ENCODE measurements at places on chromosomes 1 and 21.

GRCh38 chr1:31795801-31796621 is 19.8 kb downstream of the SPOCD1 start:
- no peak for DNase-seq

- no peak for DNase-seq
These were observed 1.2 kb upstream of the EPHA10 start for GRCh38 chr1:37765916-37766664.

DNA sequence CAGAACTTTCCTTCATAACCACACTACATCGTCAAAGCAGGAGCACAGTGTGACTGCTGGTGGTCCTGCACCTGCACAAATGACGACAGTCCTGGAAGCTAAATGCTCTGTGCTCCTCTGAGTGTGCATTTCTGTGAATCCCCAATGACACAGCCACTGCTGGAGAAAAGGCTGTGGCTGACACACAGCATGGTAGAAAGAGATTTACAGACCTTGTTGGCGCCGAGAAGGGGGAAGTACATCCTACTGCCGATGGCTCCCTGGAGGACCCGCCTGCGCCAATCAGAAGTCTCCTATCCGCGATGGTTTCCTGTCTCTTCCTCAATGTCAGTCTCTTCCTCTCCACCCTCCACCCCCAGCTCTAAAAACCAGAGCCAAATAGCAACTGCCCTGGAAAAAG is 115.4 kb upstream of the RAB4A start:
- DNase-seq, result no peak

DNA sequence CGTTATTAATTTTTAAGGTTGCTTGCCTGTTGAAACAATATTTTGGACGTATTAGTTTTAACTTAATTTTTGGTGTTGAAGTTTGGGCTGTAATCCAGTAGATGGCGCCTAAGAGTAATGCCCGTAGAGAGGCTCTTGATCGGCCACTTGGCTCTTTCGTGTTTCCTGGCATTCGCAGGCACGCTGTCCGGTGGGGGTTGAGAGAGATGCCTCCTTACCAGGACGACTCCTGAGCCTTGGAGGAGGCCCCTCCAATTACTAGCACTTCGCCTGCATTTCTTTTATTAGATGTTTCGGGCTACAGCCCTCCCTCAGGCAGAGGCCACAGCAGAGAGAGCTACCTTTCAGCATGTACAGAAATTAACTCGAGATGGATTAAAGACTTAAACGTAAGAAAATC is 12.0 kb downstream of the OR2M4 start:
- DNase-seq, result no peak

DNA sequence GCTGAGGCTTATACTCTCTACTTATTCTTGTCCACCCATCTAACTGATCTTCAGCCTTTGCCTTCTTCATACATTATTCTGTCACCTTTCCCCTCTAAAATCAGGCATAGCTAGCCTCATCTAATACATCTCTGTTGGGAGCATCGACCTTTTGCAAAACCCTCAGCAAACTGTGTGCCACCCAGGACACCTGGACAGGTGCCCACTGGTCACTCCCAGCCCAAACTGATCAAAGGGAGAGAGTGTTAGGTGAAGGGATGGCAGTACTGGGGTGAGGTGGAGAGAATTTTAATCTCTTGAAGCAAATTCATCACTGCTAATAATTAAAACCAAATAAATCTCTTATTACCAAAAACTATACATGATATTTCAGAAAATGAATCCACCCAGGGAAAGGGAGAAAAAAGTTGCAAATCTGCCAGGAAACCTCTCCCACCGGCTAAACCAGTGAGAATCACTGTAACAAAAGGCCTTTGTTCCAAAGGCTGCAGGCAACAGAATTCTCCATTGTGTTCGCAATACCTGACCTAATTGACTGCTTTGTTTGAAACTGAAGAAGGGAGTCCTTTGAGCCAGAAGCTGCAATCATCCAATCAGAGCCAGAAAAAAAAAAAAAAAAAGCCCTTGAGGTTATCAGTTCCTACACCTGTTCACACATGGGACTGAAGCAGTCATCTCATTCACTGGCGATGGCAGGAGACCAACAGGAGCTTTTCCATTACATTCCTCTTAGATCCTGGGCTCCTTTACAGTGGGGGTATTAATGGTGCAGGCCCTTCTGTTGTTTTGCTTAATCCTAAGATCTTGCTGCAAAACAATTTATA is 172.6 kb downstream of the APP start:
- no peak for DNase-seq

- no peak for DNase-seq
These were observed 18.6 kb downstream of the ACTL8 start for GRCh38 chr1:17773591-17774326.

GRCh38 chr1:229285440-229285839 is 14.5 kb downstream of the RAB4A start:
- no peak for DNase-seq

DNA sequence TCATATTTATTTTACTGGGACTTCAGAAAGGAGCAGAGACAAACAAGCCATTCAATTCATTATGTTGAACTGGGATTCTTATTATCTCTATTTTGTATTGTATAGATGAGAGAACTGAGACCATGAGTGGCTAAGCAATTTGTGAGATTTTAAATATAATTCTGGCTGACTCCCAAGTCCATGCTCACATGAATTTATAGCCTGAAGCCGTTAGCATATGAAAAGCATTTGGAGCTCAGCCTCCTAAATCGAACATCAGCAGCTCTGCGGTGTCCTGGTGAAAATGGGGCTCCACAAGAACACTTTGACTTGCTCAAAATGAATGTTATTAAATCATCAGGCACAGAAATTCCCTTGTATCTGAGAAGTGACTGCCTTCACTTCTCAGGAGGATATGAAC is 96.8 kb upstream of the DPT start:
- no peak for DNase-seq

DNA sequence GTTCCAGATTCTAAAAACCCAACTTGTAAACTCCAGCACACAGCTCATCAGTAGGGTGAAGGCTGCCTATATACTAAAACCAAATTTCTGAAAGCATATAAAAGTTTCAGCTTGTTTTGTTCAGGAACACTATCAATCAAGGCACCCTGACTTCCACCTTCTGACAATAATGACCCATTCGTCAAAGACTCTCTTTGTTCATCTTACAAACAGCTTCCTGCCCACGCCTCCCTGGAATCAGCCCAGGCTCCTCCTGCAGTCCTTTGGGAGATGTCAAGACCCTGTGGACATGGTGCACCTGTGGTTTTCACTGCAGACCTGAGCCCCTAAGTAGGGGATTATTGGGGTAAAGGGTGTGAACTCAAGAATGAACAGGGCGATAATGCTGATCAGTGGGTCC is 178.9 kb upstream of the CAMK1G start:
- DNase-seq, result no peak

GRCh38 chr1:85268801-85269585 is 7.4 kb downstream of the BCL10 start:
- DNase-seq, result no peak

DNA sequence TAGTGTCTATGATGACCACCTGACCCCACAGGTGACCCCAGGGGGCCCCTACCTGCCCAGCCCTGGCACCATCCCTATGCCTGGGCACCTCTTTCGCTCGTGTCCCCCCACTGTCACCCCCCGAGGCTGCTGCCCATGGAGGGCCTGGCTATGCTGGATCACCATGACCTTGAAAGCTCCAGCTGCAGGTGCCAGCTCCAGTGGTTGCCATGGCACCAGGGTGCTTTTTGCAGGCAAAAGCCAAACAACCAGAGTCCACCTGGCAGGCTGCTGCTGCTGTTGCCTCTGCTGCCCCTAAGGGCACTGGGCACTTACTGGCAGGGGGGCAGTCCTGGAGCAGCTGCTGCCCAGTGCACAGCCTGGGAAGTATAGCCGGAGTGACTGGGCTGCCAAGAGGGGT is 21.7 kb downstream of the ETNK2 start:
- no peak for DNase-seq

DNA sequence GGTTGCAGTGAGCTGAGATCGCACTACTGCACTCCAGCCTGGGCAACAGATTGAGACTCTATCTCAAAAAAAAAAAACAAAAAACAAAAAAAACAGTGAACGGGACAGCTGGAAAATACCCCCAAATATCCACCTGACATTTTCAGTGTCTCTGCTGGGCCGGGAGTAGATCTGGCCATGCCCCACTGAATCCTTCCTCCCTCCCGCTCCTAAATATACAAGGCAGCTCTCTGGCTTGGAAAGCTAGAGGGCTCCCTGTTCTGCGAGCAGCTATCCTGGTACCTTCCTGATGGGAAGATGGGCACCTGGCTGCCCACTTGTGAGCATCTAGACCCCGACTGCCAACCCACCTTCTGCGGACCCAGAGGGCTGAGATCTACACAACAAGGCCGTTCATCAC is 21.4 kb downstream of the SPSB1 start:
- DNase-seq, result no peak

GRCh38 chr1:205593967-205594366 is 37.8 kb downstream of the ELK4 start:
- DNase-seq, result no peak

- DNase-seq, result no peak
These were observed 182.9 kb downstream of the BACH1 start for GRCh38 chr21:29481641-29482040.

DNA sequence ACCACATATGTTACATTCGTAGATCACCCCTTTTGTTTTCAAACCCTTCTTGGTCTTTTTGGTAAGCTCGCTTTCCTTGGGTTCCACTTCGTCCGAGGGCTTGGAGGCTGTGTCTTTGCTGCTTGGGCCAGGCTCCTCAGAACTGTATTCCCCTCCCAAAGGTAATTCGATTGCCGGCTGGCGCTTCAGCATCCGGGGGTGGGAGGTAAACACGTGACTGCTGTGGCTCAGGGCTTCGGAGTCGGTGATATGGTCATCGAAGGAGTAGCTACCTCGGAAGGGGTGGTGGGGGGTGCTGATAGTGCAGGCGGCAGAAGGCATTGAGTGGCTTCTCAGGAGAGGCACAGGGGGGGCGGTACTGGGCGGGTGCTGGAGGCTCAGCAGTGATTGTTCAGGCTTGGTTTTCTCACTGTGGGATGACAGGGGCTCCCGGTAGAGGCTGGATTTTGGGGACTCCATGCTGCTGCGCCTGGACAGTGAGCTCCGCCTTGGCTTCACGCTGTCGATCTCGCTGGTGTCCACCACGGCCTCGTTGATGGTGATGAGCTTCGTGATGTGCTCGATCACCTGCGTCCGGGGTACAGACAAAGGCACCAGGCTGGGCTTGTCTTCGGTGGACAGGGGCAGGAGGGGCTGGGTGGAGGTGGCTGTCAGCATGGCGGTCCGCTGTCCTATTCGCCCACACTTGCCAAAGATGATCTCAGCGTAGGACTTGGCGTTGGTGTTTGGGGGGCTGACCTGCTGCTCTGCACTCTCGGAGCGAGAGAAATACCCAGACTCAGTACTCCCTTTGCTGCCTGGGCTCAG is 98.6 kb upstream of the EDN2 start:
- no peak for DNase-seq

GRCh38 chr21:36288651-36289243 is 31.2 kb upstream of the MORC3 start:
- no peak for DNase-seq

DNA sequence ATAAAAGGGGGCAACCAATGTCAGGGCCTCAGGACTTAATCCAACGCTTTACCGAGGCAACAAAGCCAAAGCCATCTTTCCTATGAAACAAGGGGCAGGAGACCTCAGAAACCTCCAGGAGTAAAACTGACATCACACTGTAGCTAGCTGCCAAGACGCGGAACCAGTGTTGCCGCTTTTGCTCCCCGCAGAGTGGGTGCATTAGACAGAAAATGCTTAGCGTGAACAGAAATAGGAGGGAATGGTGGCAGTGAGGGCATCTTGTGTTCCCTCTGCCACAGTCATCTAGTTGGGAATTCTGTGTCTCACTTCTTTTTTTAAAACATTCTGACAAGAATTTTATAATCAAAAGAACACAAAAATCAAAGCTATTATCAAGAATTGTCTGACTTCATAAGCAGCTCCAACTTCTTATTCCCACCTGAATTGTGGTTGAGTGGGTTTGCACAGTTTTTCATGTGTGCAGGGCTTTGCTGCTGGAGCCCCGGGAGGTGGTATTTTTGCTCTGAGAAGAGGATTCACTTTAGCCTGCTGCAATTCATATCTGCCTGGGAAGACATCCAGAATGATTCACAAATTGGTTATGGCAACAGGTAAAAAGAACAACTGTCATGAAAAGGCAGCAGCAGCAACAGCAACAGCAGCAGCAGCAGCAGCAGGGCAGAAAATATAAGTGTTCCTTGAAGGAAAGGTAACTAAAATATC is 82.2 kb upstream of the DIRAS3 start:
- no peak for DNase-seq

GRCh38 chr1:63935553-63935952 is 161.7 kb downstream of the ROR1 start:
- DNase-seq, result no peak

Data from right kidney (tissue), 9 donors.